ENCODE measurements at places on chromosomes 6 and 20.
A peak's percentile ranks its signal among the peaks of the same experiment; 100 is the strongest.

GRCh38 chr6:41038205-41038604 lies 816 bp downstream of the UNC5CL start:
- no peak for DNase-seq

GRCh38 chr6:118869894-118870589 lies 23.9 kb upstream of the ASF1A start:
- DNase-seq: no peak

GRCh38 chr6:124237911-124238310 lies 434.2 kb downstream of the NKAIN2 start:
- no peak for DNase-seq

- peak; percentile 90 for DNase-seq
These were observed 8.7 kb upstream of the AP5S1 start for GRCh38 chr20:3811467-3812258.

- no peak for DNase-seq
These were observed 2.9 kb downstream of the SIRPB1 start for GRCh38 chr20:1616858-1617434.

- no peak for DNase-seq
These were observed 165.9 kb downstream of the JARID2 start for GRCh38 chr6:15411766-15412165.

GRCh38 chr6:163888030-163888819 lies 473.7 kb downstream of the QKI start:
- DNase-seq: no peak

DNA sequence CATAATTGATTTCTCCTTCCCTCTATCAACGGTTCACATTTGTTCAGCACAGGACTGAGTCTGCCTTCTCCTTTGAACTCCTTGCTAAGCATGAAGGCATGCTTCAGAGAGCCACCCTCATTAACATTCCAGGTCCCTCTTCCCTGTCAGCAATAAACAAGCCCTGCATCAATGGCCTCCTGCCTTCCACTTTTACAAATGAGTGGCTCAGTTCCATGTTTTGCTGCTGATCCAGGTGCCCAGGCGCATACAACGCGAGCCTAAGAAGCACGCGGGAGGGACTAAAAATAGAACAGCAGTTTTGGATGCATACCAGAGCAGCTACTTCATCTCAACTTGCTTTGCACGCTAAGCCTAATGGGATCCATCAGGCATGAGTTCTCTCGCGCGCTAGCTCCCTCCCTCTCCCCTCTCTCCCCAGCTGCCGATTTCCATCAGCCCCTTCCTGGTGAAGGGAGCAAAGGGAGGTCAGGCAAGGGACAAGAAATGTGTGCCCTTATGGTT lies 53.4 kb downstream of the TRAF3IP2 start:
- DNase-seq: no peak
